ENCODE measurements at places on chromosomes 6 and 20.

DNA sequence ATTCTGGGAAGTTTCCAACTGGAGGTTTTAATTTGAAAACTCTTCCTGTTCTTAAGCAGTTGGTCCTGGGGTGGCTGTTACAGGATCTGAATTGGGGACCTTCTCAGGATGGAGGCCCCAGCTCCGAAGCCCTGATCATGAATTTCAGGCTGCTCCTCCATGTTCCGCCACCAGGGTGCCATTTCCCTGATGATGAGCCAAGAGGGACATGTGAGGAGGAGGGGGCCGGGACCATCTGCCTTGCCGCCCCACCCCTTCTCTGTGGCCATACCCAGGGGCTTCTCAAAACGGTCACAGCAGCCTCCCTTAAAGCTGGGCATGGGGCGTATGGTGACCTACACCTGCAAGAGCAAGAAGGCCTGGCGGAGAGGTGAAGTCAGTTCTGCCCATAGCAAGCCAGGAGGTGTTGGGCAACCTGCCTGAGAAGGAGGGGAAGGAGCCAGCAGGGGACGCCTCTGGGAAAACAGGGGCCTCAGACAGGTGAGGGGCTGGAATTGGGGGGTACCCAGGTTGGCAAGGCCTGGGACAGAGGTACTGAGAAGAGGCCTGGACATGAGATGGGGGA lies 3.6 kb upstream of the BAK1 start:
- DNase-seq = no peak

DNA sequence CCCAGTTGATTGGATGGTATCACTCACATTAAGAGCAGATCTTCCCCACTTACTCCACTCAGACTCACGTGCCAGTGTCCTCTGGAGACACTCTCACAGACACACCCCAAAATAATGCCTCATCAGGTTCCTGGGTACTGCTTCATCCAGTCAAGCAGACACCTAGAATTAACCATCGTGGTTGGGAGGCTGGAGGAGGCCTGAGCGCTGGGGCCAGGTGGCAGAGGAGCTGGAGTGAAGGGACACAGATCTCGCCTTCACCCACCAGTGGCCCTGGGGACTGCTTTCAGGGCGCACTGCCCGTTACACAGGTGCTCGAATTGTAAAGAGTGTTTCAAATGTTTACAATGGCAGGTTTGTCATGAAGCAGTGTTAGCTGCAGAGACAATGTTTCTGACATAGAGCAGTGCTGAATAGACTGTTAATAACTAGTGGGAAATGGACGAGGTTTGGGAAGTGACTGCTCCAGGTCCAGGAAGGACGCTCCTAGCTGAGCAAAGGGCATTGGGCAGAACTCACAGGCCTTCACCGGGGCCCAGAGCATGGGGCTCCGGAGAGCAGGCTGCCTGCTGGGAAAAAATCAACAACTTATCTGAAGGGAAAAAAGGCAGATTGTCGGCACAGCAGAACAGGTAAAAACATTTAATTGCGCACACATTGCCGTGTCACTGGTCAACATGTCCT lies 38.4 kb downstream of the TMEM242 start:
- no peak for DNase-seq

DNA sequence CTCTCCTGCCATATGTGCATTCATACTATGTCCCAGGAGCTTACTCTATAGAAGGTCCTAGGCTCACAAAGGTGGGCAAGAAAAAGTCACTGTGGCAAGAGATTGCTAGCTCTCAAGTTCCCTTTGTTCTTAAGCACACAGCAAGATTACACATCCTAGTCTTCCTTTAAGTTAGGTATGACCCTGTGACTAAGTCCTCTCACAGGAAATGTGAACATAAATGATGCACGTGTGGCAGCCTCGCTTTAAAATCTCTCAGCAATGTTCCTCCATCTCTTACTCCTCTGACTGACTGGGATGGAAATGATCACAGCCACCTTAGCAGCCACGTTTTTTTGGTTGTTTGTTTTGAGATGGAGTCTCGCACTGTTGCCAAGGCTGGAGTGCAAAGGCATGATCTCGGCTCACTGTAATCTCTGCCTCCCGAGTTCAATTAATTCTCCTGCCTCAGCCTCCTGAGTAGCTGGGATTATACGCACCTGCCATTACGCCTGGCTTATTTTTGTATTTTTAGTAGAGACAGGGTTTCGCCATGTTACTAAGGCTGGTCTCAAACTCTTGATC lies 35.7 kb upstream of the HAO1 start:
- DNase-seq = no peak

GRCh38 chr6:138510093-138510492 lies 10.8 kb upstream of the NHSL1 start:
- DNase-seq = no peak

GRCh38 chr6:18997375-18997826 lies 610.3 kb downstream of the RNF144B start:
- no peak for DNase-seq

DNA sequence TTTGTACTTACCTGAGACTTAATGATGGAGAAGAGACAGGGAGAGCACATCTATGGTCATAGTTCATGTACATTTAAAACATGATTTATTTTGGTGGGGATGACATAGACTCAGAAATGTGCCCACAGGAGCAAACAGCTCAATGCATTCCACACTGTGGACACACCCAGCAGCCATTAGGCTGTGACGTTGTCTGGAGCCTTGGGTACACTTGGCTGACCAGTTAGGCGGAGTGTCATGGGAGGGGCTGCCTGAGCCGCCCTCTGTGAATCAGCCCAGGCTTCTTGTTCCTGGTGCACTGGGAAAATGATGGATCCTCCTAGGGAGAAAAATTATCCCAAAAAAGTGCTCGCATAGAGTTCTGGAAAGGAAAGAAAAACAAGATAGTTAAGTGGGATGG lies 231.0 kb upstream of the GMDS start:
- DNase-seq = no peak

DNA sequence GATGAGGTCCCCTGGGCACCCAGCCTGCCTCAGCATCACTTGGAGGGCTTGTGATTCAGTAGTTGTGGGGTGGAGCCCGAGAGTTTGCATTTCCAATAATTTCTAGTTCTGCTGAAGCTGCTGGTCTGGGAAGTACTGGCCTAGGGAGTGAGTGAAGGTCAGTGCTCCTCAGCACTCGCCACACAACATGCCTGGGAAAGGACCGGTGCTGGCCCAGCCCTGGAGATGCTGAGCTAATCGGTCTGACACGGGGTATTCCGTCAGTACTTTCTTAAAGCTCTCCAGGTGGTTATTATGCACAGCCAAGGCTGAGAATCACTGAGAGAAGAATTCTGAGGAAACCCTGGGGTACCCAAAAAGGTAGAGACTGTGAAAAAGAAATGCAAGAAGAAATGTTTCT lies 228.2 kb downstream of the TMEM242 start:
- DNase-seq = no peak

DNA sequence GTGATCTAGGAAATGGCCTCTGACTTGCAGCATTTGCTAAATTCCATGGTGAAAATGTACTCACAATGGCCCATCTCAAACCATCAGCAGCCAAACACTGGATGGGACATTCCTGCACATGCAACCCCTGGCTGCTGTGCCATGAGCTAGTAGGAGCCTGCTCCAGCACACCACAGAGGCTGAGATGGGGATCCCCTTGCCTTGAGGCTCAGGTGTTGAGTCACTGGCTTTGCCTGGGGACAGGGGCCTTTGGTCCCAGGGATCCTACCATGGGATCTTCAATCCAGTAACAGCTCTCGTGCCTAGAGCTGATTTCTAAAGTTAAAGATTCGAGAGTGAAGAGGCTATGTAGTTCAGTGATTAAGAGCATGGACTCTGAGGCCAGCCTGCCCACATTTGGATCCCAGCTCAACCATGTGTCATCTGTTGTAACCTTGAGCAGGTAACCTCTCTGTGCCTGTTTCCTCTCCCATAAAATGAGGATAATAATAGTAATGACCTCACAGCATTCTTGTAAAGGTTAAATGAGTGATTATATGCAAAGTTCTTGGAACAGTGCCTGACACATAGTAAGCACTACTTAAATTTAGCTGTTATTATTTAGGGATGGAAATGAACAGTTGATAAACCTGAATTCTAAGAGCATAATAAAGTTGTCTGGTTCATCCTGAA lies 16.4 kb downstream of the FOXQ1 start:
- no peak for DNase-seq

GRCh38 chr6:168031411-168031971 lies 34.0 kb downstream of the KIF25 start:
- peak; percentile 82 for DNase-seq

- DNase-seq = no peak
These were observed at the start of gene TRIM15 for GRCh38 chr6:30163090-30163917. Gene TRIM15 (plus strand): TSS chr6:30163546. CDS start chr6:30163685, 139 bp downstream.

DNA sequence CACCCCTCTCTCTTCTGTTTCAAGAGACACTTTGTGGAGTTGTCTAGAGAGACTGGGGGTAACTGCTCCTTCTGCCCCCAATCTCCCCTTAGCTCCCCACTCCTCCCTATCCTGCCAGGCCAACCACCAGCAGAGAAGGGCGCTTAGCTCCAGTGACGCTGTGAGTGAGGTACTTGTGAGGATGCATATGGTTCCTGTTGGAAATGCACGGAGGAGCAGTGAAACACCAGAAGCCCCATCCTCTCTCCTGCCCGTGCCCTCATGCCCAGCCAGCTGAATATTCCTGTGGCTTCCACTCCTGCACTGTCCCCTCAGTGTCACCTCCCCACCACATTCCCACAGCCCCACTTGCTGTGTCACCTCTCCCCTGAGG lies 11.9 kb downstream of the NT5E start:
- no peak for DNase-seq

DNA sequence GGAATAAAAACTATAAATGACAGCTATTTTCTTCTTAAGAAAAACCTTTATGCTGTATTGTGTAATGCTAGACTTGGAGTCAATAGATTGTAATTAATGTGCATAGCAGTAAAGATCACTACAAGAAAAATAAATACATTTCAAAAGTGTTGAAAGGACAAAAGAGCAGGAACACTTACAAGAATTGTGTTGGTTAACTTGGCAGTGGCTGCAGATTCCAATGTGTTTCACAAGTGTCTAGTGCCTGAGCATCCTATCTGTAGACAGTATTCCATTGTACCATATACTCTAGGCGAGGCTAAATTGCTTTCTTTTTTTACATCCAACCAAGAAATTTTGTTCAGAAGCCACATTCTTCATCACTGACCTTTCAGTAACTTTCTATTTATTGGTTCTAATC lies 924.1 kb downstream of the EPHA7 start:
- DNase-seq = no peak

DNA sequence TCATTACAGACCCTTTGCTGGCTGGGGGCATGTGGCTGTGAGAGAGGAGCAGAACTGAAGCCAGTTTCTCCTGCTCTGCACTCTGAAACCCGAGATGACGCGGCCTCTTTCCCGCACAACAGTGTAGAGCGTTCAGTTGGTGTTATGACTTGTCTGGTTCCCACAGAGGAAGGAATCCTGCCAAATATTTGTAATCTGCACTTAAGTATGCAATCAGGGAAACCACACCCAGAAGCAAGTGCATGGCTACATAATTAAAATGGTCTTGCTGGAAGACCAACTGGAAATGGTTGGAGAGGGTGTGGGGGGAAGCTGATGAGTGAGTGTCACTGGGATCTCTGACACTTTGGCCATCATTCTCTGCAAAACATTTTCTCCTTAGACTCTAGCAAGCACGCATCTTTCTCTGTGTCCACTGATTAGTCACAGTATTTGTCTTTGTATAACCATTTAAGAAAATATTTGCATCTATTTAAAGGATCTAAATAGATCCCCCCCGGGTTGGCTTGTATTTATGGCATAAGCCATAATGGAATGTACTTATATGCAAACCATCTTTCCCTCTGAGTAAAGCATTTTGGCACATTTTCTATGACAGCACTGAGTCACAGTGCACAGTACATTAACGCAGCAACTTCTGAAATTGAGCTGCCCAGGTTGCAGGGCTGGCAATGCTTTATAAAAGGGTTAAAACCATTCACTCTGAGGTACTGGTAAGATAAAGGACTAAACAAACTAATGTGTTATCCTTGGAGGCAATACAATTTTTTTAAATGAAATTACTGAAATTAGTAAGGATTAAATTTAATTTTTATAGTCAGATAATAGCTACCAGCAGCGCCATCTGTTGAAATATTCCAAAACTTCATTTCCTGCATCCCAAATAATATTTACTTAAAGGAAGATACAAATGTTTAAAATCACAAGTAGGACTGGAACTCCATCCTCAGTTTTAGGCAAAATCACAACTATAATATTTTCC lies 76.7 kb downstream of the FOXC1 start:
- DNase-seq = peak; percentile 61
